ENCODE measurements at places on chromosomes 2 and 18. TPM values are rescaled to one million over a fixed set of nuclear protein-coding genes. Genes with fewer than 3 reads are reported as not detected.
A peak's percentile ranks its signal among the peaks of the same experiment; 100 is the strongest.

Gene ORMDL1
- total RNA-seq, result 121 TPM

Gene SPEG
- 4.8 TPM for total RNA-seq

Gene TRIB2
- 4.1 TPM for total RNA-seq

Gene SELENOI
- total RNA-seq, result 38.9 TPM

Gene GPAT2
- 12.4 TPM for total RNA-seq

Gene GAL3ST2
- 0.53 TPM for total RNA-seq

GRCh38 chr2:151931756-151932155 is 103.5 kb upstream of the ARL5A start:
- H3K4me3 ChIP-seq, result no peak overlapping the region
- H3K27ac ChIP-seq, result no peak overlapping the region
- peaks cover 24% of the 10 kb centered on the region for H3K27me3 ChIP-seq
- no peaks in the 10 kb centered on the region for H3K36me3 ChIP-seq
- no peaks in the 10 kb centered on the region for H3K4me1 ChIP-seq
- DNase-seq, result no peak

- no peaks in the 10 kb centered on the region for H3K36me3 ChIP-seq
- DNase-seq, result no peak
- H3K4me3 ChIP-seq, result no peak overlapping the region
- no peak overlapping the region for H3K27ac ChIP-seq
Measured at GRCh38 chr18:47970664-47971531, 40.4 kb upstream of the SMAD2 start.

- no peak for DNase-seq
- no peaks in the 10 kb centered on the region for H3K36me3 ChIP-seq
- H3K4me1 ChIP-seq, result peaks cover 45% of the 10 kb centered on the region
Measured at GRCh38 chr2:105320651-105321215, 8.8 kb downstream of the TGFBRAP1 start.

- DNase-seq, result no peak
- no peaks in the 10 kb centered on the region for H3K36me3 ChIP-seq
- H3K27me3 ChIP-seq, result no peaks in the 10 kb centered on the region
- H3K27ac ChIP-seq, result no peak overlapping the region
Measured at GRCh38 chr2:54295911-54296310, 39.9 kb upstream of the TSPYL6 start.

- H3K4me3 ChIP-seq, result no peak overlapping the region
- no peaks in the 10 kb centered on the region for H3K4me1 ChIP-seq
- no peaks in the 10 kb centered on the region for H3K36me3 ChIP-seq
- H3K27ac ChIP-seq, result no peak overlapping the region
Measured at GRCh38 chr2:18522484-18523146, 37.8 kb downstream of the RDH14 start.

DNA sequence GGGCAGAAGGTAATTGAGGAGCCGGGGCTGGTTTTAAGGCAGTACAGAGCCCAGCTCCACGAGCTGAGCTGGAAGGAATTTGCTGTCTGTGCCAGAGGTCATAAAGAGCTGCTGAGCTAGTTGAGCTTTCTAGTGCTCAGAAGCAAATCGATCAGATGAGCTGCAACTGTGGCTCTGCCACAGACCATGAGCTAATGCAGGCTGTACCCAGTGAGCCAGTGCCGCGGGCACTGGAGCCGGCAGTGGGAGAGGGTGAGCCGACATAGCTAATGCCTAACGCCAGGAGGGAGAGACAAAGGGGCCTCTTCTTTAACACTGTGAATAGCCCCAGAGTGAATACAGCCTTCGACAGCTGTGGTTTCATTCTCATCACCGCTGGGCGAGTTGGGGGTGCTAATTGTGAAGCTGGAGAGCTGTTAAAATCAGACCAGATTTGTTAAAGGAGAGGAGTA is 410.1 kb upstream of the TCF4 start:
- H3K27ac ChIP-seq, result no peak overlapping the region
- H3K36me3 ChIP-seq, result no peaks in the 10 kb centered on the region
- no peaks in the 10 kb centered on the region for H3K27me3 ChIP-seq
- no peak for DNase-seq

- H3K27ac ChIP-seq, result no peak overlapping the region
- no peak overlapping the region for H3K4me3 ChIP-seq
- no peaks in the 10 kb centered on the region for H3K27me3 ChIP-seq
- H3K4me1 ChIP-seq, result peaks cover 3% of the 10 kb centered on the region
- H3K36me3 ChIP-seq, result peaks cover 12% of the 10 kb centered on the region
- no peak for DNase-seq
Measured at GRCh38 chr18:31979714-31980113, 36.8 kb upstream of the TRAPPC8 start.

DNA sequence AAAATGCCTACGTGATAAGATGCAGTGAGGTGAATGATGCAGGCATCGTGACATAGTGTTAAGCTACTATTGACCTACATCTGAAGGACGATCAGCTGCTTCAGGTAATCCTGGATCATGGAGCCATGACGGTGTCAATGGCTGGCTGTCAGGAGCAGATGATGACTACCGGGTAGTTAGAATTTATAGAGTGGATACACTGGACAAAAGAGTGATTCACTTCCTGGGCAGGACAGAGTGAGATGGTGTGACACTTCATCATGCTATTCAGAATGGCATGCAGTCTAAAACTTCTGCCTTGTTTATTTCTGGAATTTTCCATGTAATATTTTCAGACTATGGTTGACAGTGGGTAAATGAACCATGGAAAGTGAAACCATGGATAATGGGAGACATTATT is 29.5 kb downstream of the METTL8 start:
- H3K4me3 ChIP-seq, result no peak overlapping the region
- H3K36me3 ChIP-seq, result peaks cover 13% of the 10 kb centered on the region
- no peaks in the 10 kb centered on the region for H3K27me3 ChIP-seq
- DNase-seq, result no peak
- peaks cover 39% of the 10 kb centered on the region for H3K4me1 ChIP-seq

DNA sequence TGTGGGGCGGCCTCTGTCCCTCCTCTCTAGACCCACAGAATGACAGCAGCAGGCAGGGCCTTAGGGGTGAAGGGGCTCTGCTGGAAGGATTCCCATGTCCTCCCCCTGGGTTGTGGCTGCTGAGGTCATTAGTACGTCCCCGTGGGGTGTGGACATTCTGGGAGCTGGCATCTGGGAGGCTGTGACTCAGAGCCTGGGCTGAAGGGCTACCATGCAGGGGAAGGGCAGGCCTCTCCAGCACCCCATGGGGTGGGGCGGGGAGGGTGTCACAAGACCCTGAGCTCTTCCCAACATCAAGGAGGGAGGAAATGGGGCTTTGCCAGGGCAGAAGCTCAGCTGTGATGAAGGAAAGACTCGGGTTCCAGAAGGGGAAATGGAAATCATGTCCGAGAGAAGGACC is 105.8 kb upstream of the SMAD2 start:
- DNase-seq, result no peak
- H3K4me1 ChIP-seq, result no peaks in the 10 kb centered on the region
- H3K27ac ChIP-seq, result no peak overlapping the region
- H3K36me3 ChIP-seq, result no peaks in the 10 kb centered on the region
- H3K27me3 ChIP-seq, result no peaks in the 10 kb centered on the region

GRCh38 chr2:158493458-158493857 is 36.7 kb downstream of the PKP4 start:
- H3K36me3 ChIP-seq, result no peaks in the 10 kb centered on the region
- H3K4me3 ChIP-seq, result no peak overlapping the region
- H3K27me3 ChIP-seq, result no peaks in the 10 kb centered on the region
- no peak overlapping the region for H3K27ac ChIP-seq
- no peak for DNase-seq
- H3K4me1 ChIP-seq, result peaks cover 15% of the 10 kb centered on the region

DNA sequence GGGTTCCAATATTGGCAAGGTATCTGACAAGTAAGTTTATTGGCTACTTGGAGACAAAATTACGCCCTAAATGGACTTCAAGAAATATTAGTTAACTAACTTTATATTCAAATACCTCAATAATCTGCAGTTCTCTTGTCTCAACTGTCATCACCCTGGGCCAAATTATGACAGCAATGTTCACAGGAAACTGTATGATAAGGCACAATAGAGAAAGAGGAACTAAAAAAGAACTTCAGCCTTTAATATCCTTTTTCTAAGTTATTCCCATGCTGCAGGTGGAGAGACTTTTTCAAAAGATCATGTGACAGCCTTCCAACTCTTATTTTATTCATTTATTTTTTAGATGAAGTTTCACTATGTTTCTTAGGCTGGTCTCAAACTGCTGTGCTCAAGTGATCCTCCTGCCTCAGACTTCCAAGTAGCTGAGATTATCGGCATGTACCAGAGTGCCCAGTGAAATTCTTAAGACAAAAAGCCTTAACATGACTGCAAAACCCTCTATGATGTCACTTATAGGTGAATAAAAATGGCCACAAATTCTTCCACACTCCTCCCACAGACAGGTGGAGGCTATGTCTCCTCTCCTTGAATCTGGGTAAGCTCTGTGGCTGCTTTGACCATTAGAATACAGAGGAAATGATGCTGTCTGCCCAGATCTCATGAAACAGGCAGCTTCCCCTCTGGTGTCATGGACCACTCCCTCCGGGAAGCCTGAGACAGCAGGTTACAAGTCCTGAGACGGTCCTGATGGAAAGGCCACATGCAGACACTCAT is 211.0 kb downstream of the TGIF1 start:
- H3K27me3 ChIP-seq, result no peaks in the 10 kb centered on the region
- DNase-seq, result no peak
- peaks cover 40% of the 10 kb centered on the region for H3K4me1 ChIP-seq
- H3K36me3 ChIP-seq, result peaks cover 7% of the 10 kb centered on the region
- H3K4me3 ChIP-seq, result peak overlapping the region; percentile 41
- no peak overlapping the region for H3K27ac ChIP-seq

DNA sequence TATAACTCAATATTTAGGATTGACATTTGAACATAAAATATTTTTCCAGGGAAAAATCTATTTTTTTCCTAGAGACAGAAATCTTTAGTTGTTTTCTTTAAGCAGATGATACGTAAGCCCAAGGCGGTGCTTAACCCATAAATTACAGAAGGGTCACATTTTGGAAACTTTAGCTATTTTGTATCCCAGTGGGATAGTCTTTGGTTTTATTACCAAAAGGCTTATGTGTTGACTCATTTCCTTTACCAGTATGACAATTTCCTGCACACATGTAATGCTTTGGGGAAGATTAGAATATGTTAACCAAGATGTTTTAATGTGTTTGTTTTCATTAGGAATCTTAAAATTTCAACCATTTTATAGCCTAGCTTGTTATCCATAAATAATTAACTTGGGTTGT is 24.8 kb downstream of the DYNC1I2 start:
- no peak overlapping the region for H3K27ac ChIP-seq
- H3K36me3 ChIP-seq, result peaks cover 6% of the 10 kb centered on the region
- no peaks in the 10 kb centered on the region for H3K27me3 ChIP-seq
- peaks cover 9% of the 10 kb centered on the region for H3K4me1 ChIP-seq
- H3K4me3 ChIP-seq, result no peak overlapping the region

DNA sequence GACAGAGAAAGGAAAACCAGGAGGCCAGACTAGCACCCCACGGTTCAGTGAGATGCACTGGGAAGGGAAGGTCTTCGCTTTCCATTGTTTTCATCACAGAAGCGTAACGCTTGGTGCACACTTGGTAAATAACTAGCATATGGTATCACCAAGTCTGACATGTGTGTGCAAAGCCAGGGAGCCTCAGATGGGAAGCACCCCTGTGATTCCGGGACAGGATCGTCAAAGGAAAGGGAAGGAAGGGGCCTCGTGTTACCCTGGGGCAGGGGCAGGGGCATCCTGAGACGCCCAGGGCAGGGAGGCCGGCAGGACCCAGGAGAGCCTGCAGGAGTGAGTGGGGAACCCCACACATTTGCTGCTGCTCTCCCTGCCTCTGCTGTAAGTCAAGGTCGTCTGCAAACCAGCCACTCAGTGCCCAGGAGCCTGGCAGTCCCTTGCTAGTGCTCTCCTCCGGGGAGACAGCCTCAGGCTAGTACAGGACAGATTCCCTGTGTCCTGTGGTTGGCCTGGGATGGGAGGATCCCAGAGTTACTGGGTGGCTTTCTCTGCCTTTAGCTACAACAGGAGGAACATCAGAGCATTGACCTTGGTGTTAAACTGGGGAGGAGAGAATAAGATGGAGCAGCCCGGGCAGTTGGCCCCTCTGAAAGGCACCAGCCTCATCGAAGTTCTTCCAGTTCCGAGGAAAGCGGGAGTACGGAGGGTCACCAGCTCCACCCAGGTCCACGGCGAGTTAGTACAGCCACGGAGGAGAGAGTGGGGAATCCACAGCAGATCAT is 192.5 kb downstream of the NDUFA10 start:
- H3K27ac ChIP-seq, result no peak overlapping the region
- no peak for DNase-seq
- H3K27me3 ChIP-seq, result no peaks in the 10 kb centered on the region
- H3K4me1 ChIP-seq, result no peaks in the 10 kb centered on the region

DNA sequence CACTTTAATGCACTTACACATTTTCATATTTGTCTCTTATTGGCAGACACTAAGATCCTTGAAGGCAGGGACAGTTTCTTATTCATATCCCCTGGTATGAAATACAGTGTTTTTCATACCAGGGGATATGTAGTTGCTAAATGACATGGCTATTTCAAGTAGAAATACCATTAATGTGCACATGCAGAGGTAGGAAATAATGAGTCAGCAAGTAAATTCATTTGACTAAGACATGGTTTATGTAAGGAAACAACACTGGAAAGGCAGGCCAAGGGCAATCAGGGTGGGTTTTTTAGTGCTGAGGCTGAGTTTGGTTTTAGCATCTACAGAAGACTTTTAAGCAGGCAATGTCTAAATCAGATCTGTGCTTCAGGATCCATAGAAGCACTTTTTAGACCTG is 155.9 kb downstream of the WDPCP start:
- peak overlapping the region; percentile 79 for H3K27ac ChIP-seq
- peaks cover 6% of the 10 kb centered on the region for H3K36me3 ChIP-seq
- H3K4me3 ChIP-seq, result no peak overlapping the region
- H3K27me3 ChIP-seq, result no peaks in the 10 kb centered on the region

DNA sequence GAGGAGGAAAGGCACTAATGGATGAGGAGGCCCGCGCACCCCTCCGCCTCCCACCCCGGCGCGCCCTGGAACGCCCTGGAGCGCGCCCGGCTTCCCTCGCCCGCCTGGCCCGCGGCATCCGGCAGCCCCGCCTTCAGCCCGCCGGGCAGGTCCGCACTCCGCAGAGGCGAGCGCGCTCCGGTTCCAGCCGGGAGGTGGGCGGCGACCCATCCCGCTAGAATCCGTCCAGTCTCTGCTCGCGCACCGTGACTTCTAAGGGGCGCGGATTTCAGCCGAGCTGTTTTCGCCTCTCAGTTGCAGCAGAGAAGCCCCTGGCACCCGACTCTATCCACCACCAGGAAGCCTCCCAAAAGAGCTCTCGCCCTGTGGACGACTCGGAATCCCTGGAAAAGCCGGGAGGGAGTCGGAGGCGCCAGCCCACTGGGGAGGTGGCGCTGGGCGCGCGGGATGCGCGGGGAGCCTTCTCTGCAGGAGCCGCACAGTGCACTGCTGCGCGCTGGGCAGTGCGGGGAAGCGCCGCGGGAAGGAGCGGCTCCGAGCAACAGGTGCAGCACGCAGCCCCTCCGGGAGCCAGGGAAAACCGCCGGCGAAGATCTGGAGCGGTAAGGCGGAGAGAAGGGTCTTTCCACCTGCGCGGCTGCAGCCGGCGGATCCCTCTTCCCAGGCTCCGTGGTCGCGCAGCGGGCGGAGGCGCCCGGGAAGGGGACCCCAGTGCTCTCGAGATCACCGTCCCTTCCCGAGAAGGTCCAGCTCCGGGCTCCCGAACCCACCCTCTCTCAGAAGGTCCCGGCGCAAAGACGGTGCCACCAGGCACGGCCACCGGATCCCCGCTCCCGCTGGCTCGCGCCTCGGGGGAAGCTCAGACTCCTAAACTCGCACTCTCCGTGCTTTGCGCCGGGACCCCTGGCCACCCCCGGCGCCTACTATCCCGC is at the start of gene GALR1:
TSS of gene GALR1 (plus strand) at position 280 of the 932 bp plus-strand sequence. CDS start 701 bp downstream, outside the sequence.
- peak within 1 kb of the TSS; percentile 85 for H3K4me3 ChIP-seq
- no peak within 1 kb of the TSS for H3K27ac ChIP-seq
- peaks cover 16% of the 10 kb centered on the region for H3K4me1 ChIP-seq
- peak; percentile 8 for DNase-seq
- H3K27me3 ChIP-seq, result peaks cover 74% of the 10 kb centered on the region
